Thoracic aorta (tissue), 2 donors: ENCODE measurements at places on chromosomes 13 and 19.

DNA sequence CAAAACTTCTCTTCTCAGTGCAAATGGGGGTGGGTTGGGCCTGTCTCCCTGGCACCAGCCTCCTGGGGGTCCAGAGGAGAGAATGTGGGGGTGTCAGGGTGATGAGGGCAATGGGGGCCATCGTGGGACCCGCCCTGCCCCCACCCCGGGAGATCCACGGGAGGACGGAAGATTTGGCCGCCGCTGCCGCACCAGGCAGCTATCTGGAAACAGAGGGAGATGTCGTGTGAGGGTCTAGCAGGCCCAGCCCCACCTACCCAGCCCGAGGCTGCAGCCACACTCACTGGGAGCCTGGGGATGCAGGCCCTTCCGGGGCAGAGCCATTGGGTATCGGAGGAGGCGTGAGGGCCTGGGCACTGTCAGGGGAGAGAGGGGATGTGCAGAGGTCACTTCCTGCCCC, 1.8 kb upstream of the TMEM86B start:
- DNase-seq = no peak

DNA sequence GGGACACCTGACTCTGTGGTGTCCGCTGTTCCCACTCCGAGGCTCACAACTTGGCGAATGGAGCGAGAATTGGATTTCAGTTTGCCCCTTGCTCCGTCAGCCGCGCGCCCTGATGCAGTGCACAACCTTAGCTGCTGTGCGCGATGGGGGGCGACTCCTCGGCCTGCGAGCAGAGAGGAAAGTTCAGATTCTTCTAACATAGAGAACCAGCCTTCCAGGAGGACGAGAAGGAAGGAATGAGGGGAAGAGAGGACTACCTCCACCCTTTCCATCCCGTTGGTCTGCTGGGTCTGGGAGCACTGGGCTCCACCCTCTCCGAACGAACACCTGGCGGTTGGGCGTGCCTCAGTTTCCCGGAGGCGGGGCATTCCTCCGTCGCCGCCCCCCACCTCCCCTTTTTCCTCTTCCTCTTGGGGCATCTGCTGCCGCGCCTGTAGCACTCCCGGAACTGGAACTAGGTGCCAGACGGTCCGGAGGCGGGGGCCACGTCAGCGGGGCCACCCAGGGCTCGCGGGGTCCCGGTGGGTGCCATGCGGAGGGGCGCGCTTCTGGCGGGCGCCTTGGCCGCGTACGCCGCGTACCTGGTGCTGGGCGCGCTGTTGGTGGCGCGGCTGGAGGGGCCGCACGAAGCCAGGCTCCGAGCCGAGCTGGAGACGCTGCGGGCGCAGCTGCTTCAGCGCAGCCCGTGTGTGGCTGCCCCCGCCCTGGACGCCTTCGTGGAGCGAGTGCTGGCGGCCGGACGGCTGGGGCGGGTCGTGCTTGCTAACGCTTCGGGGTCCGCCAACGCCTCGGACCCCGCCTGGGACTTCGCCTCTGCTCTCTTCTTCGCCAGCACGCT, at the start of gene KCNK6:
Gene KCNK6, plus strand, starts transcription at position 425 of the 838 bp plus-strand sequence. Its CDS starts 106 bp downstream, at position 531.
- DNase-seq = no peak

DNA sequence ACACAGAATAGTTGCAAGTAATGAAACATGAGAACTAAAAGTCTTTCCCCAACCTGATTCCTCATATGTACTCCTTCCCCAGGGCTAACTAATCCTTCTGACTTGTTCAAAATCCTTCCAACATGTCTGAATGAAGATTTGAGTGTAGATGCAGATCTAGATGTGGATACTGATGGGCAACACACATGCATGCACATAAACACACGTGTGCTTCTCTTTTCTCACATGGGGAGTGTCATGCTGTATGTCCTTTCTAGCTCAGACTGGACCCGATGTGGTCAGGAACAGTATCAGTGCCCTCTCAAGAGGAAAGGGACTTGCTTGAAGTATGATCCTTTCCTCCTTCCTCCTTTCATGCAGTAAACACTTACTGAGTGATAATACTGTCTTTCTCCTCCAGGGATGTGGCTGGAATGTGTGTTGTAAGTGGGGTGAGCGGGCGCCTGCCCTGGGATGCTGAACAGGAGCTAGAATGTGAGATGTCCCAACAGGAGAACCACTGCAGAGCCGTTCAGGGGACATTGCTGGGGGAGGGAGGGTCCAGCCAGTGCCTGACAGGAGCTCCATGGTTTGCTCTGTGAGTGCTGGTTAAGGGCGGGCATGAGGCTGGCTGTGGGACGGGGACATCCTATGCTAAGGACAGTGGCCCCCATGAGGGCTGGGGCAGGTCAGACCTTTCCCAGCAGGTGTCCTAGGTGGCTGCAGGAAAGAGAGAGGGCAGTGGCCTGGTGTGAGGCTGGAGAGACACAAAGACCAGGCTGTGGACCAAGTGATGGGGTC, 146.9 kb downstream of the TEX29 start:
- no peak for DNase-seq

DNA sequence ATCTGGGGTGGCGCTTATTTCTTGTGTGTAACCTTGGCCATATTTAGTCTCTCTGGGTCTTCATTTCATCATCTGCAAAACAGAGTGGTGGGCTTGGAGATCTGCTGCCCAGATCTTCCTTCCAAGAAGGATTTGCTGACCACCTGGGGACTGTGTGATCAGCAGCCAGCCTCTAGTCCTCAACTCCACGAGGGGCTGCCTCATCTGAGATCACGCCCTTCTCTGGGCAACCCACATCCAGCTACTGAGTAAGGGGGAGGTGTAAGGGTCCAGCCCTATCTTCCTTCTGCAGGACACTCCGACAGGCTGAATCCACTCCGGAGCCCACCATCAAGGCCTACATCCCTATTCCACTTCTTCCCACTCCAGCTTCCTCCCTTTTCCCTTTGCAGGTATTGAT, 57.9 kb downstream of the CHST8 start:
- no peak for DNase-seq

GRCh38 chr19:51815043-51815442, 20.1 kb downstream of the FPR3 start:
- no peak for DNase-seq

- no peak for DNase-seq
These were observed 10.1 kb downstream of the C19orf38 start for GRCh38 chr19:10858204-10858828.

GRCh38 chr13:42984691-42985090, 7.3 kb downstream of the EPSTI1 start:
- no peak for DNase-seq

GRCh38 chr19:50046649-50047503, 21.1 kb downstream of the ZNF473 start:
- peak; percentile 43 for DNase-seq

DNA sequence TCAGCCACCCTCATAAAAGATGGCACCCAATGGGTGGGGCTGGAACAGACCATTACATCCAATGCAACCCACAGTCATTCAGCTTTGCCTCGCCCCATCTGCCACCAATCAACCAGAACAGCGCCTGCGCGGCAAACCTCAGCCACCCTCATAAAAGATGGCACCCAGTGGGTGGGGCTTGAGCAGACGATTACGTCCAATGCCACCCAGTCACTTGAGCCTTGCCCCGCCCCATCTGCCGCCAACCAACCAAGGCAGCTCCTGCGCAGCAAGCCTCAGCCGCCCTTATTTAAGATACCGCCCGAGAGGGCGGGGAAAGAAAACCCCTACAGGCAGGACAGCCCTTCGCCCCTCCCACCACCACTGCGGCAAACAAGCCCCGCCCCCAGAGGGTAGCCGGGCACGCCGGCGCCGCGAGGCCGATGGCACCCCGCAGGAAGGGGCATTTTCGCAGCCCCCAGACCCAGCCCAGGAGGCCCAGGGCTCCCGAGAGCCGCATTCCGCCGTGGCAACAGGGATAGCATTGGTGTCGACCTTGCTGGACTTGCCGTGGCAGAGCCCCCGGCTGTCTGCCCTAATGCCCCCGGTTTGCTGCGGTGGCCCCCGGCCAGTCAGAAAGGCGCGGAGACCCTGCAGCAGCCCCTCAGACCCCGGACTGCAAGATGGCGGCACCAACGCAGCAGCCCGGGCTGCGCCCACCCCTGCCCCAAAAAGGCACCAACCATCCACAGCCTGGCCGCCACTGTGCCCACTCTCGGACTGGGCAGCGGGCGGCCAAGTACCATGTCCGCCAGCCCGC, 675 bp downstream of the PEG3 start:
- peak; percentile 94 for DNase-seq

GRCh38 chr13:99577934-99578917, 77.0 kb downstream of the TM9SF2 start:
- DNase-seq = no peak

DNA sequence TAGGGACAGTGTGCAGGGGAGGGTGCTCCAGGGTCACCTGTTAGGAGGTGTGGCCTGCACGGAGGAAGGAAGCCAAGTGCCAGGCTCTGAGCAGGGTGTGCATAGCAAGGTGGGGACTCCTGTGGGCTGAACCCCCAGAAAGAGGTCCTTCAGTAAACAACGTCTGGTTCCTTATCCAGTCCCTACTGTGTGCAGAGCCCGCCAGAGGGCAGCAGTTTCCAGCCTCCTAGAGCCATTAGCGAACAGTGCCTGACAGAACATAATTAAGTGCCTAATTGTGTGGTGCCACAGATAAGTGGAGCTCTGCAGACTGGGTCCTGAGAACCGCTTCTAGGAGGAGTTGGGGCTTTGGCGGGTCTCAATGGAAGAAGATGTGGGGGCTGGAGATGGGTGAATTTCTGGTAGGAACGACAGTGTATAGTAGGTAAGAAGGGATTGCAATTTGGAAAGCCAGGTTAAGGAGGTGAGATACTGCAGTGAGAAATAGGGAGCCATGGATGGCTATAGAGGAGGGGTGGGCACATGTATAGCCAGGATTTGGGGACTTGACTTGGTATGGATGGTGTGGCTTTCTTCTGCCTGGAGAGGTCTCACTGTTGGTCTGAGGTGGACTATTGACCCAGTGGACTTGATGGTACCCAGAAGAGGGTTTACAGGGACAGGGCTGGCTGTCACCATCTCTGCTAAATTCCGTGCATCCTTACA, 323.1 kb downstream of the ZNF536 start:
- no peak for DNase-seq

DNA sequence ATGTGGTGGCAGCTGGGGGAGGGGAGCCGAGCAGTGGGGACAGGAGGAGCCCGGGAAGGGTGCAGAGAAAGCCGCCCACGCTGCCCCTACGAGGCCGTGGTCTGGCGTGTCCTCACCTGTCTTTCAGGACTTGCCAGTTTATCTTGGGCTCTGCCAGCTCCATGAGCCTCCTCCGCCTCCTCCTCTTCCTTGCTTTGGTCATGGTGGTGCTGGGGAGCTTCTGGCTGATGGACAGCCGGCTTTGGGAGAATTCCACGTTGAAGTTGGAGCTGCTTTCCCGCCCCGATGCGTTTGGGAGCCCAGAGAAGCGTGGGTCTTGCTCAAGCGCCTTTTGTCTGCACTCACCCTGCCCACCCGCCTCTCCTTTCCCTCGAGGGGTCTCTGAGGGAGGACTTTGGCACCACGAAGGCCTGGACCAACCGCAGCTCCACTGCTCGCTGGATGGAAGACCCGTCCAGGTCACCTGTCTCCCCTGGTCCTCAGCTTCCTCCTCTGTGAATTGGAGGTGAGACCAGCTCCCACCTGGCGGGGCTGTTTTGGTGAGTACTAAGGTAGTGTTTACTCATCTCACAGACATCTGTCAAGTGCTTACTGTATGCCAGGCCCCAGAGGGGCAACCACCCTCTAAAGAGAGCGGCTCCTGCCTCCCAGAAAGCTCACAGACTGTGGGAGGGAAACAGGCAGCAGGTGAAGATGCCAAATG, 29.7 kb upstream of the MIER2 start:
- DNase-seq = no peak

GRCh38 chr19:51036519-51036918, 1.7 kb upstream of the KLK12 start:
- DNase-seq = no peak

GRCh38 chr19:42143341-42144234, 11.3 kb upstream of the POU2F2 start:
- no peak for DNase-seq

GRCh38 chr19:28606269-28607032, 606.5 kb downstream of the UQCRFS1 start:
- no peak for DNase-seq

GRCh38 chr19:722553-723101, 13.9 kb downstream of the PALM start:
- DNase-seq = no peak

DNA sequence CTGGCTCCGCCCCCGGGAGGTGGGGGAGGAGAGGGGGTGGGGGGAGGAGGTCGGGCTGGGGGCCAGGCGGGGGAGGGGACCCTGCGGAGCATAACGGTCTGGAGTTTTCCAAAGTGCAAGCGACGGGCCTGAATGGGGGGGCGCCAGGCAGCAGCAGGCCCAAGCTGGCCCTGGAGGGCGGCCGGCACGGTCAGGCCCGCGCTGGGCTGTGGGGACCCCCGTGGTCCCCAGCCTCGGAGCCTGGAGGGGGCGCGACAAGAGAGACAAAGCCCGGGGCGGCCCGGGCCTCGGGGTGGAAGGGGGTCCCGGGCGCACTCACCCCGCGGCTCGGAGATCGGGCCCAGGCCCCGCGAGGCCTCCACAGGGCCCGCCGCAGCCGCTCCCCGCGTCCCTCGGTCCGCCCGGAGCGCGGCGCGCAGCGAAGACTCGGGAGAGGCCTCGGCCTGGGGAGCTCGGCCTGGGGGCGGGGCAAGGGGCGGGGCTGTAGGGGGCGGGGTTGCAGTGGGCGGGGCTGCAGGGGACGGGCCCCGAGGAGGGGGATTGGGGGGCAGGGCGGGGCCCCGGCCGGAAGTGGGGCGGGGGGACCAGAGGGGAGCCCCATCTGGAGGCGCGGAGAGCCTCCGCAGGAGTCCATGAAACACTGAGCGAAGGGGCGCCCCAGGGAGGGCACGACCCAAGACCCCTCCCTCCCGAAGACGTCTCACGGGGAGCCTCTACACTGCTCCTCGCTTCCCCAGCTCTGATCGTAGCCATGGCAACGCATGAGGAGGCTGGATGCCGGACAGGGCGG, 47.6 kb downstream of the PTPRS start:
- DNase-seq = peak; percentile 17

DNA sequence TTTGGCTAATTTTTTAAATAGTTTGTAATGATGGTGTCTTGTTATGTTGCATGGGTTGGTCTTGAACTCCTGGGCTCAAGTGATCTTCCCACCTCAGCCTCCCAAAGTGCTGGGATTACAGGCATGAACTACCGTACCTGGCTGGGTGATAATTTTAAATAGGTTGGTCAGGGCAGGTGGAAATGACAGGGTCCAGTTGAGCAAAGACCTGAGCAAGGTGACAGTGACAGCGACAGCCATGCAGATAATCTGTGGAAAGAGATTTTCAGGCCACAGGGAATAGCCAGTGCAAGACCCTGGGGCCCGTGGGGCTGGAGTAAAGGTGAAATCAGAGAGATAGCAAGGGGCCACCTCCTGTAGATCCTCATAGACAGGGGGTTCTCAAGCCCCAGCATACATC, 3.5 kb downstream of the SPACA6 start:
- no peak for DNase-seq
